Fibroblast of the aortic adventitia (primary cell): ENCODE measurements at places on chromosomes 6 and 20.

GRCh38 chr6:13572951-13573654 is 1.3 kb upstream of the SIRT5 start:
- no peak for DNase-seq

DNA sequence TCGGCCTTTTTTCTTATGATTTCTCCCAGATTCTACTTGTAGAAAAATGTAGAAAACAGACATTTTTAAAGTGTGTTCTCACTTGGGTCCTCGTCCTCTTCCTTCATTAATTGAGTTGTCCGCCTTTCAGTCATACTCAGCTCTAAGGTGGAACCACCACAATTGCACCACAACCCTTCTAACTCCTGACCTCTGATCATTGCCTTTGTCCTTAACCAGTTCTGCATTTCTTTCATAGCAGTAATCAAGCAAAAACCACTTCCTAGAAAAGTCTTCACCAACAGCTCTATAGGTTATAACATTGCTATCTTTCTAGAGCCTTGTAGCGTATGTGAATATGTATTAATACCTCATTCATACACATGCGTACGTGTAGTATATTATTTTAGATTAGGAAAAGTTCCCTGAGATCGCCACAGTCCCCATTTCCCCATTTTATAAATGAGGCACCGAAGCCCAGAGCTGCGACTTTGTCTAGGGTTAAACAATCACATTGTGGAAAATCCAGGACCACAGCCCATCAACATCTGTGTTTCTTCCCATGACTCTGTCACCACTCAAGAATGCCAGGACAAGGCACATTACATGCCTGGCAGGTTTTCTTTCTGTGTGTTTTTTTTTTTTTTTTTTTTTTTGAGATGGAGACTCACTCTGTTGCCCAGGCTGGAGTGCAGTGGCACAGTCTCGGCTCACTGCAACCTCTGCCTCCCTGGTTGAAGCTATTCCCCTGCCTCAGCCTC is 175.5 kb downstream of the BTBD3 start:
- DNase-seq: no peak

- DNase-seq: no peak
Measured at GRCh38 chr6:6248651-6249050, 71.8 kb downstream of the F13A1 start.

GRCh38 chr20:7387638-7388193 is 552.5 kb downstream of the HAO1 start:
- no peak for DNase-seq

- DNase-seq: no peak
Measured at GRCh38 chr6:87116922-87117321, 22.0 kb upstream of the CGA start.

DNA sequence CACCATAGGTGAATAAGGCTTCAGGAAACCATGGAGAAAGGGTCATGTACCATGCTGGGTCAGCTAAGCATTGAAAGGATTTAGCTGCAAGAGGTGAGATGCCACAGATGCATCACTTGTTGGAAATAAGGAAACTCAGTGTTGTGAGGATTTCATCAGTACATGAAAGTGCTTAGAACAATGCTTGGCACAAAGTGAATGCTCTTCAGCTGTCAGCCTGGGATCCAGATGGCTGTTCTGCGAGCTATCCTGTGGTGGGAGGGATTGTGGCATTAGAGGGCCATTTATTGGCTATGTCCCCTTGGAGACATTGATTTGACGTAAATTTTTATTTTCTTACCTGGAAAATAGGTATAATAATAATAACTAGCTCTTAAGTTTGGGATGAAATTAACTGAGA is 53.0 kb downstream of the ELOVL2 start:
- DNase-seq: no peak

DNA sequence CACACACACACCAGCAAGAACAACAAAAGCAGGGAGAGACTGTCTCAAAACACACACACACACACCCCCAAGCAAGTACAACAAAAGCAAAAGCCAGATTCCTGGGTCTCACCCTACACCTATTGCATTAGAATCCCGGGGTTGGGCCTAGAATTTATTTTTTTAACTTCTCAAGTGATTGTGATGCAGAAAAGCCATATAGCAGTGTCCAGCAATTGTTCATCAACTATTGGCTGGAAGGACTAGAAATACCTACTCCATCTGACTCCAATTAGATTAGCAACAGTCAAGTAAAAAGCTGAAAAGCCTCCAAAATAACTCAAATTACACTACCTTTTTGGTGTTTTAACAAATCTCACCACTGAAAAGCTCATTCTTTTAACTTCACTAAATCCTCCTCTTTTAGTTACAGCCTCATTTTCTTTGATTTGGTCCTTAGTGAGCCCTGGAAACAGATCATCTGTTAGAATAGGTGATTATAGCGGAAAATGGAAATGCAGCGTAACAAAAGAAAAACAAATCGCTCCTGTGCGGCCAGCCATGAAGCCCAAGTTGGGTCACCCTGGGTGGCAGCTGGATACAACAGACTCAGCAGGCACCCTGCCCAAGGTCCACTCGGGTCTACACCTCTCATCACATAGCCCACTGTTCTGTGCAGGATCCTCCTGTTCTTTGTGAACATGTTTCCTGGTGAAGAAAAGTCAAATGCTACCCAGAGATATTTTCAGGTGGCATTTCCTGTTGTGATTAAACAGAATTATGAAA is 38.7 kb downstream of the STAU1 start:
- peak; percentile 70 for DNase-seq

GRCh38 chr6:25173951-25174474 is 105.2 kb upstream of the CARMIL1 start:
- peak; percentile 97 for DNase-seq

- DNase-seq: peak; percentile 26
Measured at GRCh38 chr6:34663831-34664255, 32.7 kb downstream of the ILRUN start.

GRCh38 chr6:39400026-39400425 is 77.5 kb upstream of the KCNK16 start:
- no peak for DNase-seq

DNA sequence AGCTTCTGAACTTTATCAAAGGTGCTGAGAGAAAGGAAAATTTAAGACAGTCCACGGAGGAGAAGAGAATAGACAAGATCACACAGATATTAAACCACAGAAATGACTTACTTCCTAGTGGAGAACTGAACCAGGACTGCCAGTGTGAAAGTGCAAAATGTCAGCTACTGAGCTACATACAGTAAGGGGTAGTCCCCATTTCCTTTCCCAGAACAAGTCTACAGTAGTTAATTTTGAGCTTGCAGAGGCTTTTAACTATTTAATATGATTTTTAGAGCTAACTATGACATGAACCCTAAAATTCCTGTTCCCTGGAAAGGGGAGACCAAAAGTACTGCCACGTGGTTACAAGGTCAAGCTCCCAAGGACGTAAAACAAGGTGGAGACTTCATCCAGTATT is 45.1 kb downstream of the CEP85L start:
- DNase-seq: no peak

- DNase-seq: no peak
Measured at GRCh38 chr6:76992553-76992952, 470.7 kb downstream of the HTR1B start.

GRCh38 chr6:143694560-143694959 is 16.8 kb downstream of the PHACTR2 start:
- no peak for DNase-seq

DNA sequence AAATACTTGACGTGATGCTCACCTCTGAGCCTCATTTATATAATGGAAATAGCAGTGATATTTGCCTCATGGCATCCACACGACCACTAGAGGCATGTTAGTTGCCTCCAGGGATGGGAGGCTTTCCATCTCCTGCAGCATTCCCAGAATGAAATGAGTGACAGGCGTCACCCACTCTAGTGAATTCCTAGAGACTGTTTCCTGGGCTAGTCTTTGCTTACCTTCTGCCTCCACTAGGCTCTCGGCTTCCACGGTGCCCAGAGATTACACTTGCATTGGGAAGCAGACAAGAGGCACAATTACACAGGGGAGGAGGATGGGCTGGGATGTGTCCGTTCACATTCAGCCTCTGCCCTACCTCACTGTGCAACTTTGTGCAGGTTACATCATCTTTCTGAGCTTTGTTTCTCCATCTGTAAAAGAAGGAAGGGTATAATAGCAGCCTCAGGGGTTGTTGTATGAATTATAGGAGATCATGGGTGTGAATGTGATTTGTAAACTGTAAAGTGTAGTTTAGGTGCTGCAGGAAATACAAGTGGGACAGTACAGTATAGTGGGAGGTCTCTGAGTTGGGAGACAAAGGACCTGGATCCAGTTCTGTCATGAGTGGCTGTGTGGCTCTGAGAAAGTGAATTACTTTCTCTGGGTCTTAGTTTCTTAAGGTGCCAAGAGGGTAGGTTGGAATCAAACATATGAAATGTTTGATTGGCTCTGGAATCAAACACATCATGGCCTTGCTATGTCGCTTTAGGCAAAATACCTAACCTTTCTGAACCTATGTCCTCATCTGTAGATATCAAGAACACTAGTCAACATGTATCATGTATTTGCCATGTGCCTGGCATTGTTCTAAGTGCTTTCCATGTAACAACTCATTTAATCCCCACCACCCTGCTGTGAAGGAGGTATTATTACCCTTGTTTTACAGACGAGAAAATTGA is 3.6 kb upstream of the VSTM2L start:
- DNase-seq: no peak

- no peak for DNase-seq
Measured at GRCh38 chr6:112470376-112470775, 123.2 kb downstream of the RFPL4B start.

DNA sequence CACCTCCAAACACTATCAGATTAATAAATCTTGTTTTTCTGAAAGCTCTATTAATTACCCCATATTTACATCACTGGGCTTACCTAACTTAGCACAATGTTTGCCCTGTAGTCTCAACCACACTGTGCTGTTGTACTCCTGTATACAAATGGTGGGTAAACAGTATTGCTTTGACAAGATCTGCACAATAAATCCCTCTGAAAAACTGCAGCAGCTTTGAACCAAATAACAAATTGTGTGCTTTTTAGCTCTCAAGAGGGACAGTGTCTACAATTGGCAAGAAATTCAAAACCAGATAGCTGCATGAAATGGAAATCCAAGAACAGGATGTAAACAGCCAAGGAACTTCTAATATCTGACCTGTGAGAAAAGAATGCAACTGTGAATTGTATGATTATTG is 10.4 kb downstream of the KIF6 start:
- DNase-seq: no peak

- DNase-seq: no peak
Measured at GRCh38 chr20:20038586-20038985, 13.7 kb downstream of the CRNKL1 start.

- DNase-seq: no peak
Measured at GRCh38 chr20:57804470-57805250, 94.8 kb upstream of the PMEPA1 start.

GRCh38 chr6:157376241-157376640 is 4.7 kb upstream of the ZDHHC14 start:
- DNase-seq: no peak

DNA sequence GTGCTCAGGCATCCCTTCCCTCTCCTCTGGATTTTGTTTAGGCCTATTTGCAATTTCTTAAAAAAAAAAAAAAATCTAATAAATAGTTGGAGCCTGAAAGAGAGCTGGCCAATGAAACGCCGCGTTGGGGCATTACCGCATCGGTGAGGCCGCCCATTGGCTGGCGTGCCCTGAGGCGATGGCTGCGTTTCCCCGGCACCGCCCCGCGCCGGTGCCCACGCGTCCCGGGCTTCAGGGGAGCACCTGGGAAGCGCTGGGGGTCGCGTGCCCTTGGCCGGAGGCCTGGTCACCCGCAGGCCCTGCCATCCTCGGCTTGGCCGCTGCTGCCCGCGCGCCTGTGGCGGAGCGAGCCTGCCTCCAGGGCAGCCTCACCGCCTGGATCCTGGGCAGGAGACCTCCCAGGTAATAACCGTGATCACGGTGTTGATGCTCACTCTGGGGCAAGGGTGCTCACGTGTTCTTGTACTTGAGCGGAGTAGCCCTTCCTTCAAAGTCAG is 155.4 kb downstream of the NRN1 start:
- DNase-seq: no peak

DNA sequence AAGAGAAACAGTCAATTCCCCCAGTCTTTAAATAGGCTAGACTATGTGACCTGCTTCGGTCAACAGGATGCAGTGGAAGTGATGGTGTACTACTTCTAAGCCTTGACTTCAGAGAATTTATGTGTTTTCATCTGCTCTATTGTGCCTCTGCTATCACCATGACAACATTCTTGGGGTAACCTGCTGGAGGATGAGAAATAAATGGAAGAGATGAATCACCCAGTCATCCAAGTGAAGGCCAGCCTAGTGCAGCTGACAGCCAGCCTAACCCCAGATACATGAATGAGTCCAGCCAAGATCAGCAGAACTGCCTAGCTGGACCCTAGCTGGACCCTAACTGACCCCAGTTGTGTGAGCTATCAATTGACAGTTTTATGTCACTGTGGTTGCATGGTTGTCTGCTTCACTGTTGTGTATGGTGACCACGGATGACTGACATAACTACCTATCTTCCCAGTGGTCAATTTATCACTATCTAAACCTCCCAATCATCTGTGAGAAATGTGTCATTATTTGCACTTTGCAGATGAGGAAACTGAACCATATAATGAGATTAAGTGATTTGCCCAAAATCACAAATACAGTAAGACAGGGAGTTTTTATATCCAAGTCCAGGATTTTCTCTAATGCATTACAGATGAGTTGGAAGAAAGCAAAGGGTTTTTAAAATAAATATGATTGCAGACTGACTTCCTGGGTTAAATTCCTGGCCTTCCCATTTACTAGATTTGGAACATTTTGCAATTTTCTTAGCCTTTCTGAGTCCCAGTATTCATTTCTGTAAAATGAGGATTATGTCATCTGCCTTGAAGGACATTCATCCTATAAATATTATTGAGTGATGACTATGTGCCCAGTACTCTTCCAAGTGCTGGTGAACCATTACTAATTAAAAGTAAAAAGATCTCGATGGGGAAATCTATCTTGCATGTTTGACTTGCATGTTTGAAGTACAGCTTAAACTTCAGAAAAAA is 136.4 kb upstream of the PLCB4 start:
- no peak for DNase-seq

DNA sequence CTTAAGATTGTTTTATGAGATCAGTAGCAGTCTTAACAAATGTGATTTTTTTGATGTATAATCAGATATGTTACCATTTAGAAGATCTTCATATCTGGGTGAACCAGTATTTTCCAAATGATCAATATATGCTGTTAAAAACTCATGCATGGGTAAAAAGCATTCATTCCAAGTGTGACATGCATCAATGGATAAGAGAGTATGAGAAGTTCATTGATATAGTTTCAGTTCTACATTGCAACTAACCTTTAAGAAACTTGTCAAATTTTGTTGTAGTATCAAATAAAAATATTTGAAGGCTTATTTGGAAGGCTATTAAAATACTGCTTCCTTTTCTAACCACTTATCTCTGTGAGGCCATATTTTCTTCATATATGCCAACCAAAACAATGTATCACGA is 117.7 kb downstream of the FIG4 start:
- no peak for DNase-seq

GRCh38 chr6:126880964-126881363 is 237.5 kb upstream of the RSPO3 start:
- DNase-seq: no peak

DNA sequence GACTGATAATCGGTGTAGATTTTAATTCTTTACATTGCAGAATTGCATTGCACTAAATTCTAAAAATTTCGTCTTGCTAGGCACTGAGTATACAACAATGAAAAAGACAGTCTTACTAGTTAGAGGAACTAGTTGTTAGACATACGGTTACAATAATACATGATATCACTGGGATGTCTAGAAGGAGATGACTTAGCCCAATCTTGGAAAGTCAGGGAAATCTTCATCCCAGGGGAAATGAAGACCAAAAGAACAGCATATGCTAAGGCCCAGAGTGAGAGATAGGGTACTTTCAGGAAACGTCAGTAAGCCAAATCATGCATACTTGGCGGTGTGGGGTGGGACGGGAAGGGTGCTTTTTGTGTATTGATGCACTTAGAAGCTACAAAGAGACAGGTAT is 901 bp downstream of the CEP57L1 start:
- DNase-seq: no peak
